ENCODE measurements at places on chromosomes 5 and 9.

GRCh38 chr5:128591598-128592455 is 53.8 kb upstream of the FBN2 start:
- no peak for DNase-seq

DNA sequence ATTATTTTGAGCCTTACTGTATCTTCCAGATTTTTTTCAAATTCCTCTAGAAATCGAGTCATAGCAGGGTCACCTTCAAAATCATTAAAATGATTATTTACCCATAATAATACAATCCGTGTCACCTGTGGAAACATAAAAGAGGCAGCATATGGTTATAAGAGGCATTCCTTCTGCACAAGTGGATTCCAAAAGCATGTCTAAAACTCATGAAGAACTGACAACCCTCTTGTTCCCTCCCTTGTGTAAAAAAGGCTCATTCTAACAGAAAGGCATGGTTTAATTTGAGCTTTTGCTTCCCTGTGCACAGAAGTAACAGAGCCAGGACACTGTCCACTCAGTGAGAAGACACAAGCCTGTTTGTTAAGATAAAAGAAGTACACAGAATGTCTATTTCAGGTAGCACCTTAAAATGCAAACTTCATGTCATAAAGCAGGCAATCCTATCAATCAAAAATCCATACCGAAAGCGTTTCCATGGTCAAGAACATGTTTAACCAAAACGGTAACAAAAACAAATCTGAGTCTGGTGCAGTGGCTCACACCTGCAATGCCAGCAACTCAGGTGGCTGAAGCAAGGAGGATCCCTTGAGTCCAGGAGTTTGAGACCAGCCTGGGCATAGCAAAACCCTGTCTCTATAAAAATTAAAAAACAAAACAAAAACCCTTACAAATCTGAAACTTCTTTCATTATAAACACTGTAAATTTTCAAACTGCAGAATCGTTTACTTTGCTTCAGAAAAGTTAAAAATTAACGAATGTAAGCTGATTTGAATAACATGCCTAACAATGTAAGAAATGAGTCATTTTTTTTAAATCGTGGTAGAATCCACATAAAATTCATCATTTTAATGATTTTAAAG is 139.3 kb downstream of the RAPGEF6 start:
- no peak for DNase-seq

DNA sequence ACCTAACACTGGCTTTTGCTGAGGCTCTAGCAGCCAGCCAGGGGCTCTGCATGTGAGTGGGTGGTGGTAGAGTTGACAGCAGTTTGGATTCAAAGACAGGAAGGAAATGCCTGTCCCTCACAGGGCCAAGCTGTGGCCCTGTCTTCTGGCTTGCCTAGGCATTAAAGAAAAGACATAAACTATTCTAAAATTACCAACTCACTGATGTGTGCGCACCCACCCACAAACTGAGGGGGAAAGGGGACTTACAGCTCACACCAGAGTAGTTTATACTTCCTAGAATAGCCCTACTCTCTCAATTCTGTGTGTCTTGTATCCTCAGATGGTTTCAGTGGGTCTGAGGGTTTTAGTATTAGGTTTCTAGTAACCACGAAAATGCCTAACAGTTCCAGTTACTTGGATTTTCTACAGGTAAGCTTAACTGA is 18.3 kb upstream of the IL13 start:
- DNase-seq: no peak

DNA sequence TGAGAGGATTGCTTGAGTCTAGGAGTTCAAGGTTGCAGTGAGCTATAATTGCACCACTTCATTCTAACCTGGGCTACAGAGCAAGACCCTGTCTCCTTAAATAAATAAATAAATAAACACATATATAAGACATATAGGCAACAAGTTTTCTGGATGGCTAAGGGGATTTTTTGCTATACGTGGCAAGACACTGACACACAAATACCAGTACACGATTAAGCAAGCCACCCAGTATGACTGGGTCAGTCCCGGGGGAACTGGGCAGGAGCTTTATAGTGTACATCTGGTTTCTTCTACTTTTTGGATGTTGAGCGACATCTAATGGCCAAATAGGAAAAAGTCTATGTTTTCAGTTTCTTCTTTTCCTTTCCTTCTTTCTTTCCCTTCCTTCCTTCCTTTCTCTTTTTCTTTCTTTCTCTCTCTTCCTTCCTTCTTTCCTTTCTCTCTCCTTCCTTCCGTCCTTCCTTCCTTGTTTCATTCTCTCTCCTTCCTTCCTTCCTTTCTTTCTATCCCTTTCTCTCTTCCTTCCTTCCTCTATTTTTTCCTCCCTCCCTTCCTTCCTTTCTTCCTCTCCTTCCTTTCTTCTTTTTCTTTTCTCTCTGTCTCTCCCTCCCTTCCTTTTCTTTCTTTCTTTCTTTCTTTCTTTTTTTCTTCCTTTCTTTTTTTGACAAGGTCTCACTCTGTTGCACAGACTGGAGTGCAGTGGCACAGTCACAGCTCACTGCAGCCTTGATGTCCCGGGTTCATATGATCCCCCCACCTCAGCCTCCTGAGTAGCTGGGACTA is 47.0 kb upstream of the PLIN2 start:
- no peak for DNase-seq

GRCh38 chr9:89725271-89725670 is 120.5 kb downstream of the GADD45G start:
- no peak for DNase-seq

DNA sequence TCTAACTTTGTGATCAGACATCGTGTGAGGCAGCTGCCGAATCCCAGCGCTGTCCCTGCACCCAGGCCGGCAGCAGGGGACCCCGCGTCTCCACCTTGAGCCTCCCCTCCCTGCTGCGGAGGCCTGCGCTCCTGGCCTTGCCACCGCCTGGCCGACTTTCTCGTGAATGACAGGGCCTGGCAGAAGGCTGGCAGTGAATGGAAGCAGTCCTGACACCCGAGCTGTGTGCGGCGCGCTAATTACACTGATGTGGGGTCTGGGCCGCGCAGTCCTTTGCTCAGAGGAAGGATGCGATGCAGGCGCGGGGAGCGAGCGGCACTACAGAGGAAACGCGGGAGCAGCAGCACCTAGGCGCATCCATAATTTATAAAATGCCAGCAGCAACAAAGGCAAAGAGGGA is 40.3 kb downstream of the POU4F3 start:
- no peak for DNase-seq

GRCh38 chr5:130227699-130228098 is 323.4 kb downstream of the CHSY3 start:
- no peak for DNase-seq

- DNase-seq: no peak
Measured at GRCh38 chr9:91187311-91187964, 174.3 kb downstream of the AUH start.

DNA sequence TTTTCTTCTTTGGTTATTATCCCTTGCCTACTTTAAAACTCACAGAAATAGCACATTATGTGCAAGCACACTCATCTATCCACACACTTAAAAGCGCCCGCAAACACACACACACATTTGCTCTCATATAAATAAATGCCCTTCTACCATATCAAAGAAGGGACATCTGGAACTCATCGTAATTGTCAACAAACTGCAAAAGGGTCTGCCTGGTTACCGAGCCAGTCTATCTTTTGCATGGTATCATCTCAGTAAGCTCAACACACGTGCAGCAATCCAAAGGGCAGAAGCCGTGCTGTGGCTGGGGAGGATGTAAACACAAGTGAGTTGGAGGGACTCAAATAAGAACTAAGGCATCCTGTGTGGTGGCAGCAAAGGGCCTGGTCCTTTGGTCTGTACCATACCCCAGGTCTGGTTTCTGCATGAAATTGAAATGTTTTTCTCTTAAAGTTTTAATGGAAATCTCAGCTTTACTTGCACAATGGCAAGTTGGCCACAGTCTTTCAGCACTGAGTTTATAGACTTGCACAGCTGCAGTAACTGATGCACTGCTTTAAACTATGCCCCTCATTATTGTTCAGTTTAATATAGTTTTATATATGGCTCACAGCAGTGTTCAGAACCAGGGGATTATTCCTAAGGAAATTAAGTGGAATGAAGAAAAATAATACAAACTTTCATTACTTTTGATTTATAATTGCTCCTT is 331.0 kb downstream of the ADAMTS6 start:
- DNase-seq: no peak

DNA sequence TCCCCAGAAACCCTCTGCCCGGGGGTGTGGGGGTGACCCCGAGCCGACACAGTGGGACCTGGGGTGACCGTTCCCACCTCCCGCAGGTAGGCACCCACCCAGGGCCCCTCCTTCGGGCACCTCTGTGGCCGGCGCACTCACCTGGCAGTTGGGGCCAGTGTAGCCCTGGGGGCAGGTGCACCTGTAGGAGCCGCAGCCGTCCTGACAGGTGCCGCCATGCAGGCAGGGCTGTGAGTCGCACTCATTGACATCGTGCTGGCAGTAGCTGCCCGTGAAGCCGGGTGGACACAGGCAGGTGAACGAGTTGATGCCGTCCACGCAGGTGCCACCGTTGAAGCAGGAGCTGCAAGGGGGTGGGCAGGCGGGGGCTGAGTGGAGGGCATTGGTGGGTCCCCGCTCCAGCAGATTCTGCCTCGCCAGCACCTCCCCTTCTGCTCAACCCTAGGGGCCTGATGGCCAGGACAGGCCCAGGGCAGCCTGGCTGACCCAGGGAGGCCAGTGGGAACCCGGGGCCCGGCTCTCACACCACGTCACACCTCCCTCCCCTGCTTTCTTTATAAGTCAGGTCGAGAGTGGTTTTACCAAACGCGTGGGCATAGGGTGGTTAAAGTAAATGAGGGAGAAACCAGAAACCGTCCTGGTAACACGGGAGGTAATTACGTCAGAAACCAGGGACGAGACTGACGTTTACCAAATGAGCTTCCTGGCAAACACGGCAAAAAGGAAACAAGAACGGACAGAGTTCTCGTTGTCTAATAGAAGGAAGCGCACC is 26.1 kb upstream of the SEC16A start:
- no peak for DNase-seq

DNA sequence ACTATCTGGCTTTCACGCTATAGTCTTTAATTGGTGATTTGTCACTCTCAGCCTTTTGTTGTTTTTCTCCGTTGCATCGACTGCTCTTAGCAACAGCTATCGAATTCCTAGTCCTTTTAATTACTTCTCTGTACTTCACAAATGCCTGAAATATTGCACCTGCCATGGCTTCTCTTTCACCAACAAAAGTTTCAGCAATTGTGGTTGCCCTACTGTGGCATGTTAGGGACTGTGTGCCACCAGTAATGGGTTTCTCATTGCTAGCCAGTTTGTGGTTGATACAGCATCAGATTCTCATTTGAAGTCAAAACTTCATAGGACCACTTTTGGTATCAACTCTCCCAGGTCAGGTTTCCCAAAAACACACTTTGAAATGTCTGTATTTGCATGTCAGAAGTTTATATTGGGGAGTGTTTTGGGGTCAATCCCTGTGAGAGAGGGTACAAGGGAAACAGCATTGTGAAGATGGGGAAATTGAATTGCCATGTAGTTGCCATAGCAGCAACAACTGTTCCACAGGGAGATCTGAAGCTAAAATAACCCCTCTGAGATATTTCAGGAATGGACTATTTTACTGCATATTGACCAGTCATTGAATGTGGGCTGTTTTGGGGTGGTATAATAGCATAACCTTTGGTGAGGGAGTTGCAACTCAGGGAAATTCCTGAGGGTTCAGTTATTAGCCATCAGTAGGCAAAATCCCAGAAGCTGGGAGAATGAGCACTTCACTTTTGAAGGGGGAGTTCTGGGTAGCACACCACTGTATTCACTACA is 99.2 kb downstream of the WDR70 start:
- DNase-seq: no peak

DNA sequence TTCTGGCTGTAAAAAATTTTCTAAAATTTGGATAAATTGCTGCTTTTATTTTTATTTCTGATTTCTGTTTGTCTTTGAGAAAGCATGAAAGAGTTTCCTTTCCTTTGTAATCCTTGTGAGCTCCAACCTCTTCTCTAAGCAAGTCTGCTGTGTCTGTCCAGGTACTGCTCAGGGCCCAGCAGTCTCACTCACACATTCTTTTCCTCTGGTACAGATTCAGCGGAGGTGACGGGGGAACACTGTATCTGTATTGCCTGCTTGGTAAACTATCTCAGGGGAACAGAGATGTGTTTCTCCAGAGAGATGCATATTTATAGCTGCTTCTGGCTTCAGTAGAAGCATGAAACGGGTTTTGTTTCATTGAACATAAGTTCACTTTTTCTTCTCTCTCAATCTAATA is 60.5 kb downstream of the NUP214 start:
- DNase-seq: no peak

GRCh38 chr5:26482810-26483375 is 555.5 kb downstream of the CDH9 start:
- DNase-seq: peak; percentile 39

DNA sequence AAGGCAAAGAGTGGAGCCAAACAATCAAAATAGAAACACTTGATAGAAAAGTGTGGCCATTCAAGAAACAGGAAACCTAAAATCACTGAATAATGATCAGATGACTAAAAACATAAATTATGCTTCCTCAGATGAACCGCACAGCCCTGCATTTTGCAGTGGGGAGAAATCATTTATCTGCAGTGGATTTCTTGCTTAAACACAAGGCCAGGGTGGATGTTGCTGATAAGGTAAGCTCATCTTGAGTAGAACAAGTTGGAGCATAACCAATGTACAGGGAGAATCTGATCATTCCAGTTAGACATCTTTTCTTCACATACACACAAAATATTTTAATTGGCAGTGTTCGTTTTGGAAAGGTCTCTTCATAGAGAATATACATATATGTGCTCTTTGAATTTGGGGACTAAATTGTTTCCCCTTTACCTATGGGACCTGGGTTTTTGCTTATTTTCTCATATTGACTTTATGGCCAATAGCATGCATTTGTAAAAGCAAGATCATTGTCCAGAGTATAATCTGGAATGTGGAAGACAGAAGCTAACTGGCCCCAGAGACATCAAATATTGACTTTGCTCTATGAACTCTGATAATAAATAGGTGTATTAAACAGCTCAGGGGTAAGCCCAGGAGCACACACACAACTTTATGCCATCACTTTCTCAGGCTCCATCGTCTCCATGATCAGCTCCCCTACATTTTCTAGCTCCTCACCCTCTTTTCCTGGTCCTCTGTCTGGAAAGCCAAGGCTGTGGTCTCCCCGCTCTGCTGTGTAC is 9.1 kb downstream of the ANKDD1B start:
- DNase-seq: no peak

GRCh38 chr9:137441289-137441934 is at the start of gene ENTPD8:
Gene ENTPD8, minus strand, starts transcription at chr9:137441357. Its CDS starts 3,072 bp downstream, at chr9:137438285.
- no peak for DNase-seq

GRCh38 chr5:13976867-13977830 is 32.7 kb upstream of the DNAH5 start:
- no peak for DNase-seq

DNA sequence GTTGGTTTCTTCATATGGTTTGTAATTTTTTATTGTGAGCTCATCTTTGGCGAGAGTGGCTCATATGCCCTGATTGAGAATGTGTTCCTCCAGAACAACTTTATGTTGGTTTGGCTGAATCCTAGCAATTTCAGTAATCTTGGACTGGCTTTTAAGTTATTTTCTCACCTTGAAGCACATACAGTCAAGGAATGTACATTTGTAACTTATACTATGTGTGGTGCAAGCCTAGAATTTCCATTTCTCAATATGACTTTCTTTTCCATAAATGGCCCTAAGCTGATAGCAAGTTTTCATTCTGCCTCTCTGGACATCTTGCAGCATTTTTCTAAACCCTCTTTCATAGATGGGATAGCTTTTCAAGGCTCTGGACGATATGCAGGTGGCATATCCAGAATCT is 247.5 kb downstream of the DOCK8 start:
- no peak for DNase-seq

GRCh38 chr5:170132269-170132975 is 26.7 kb downstream of the FOXI1 start:
- no peak for DNase-seq

Measured in hypothalamus (tissue), 51 donors.